GOT3 (cell line): ENCODE measurements at places on chromosomes 2 and 18.

- no peak for DNase-seq
Measured at GRCh38 chr18:65287652-65288051, 463.2 kb upstream of the CDH7 start.

DNA sequence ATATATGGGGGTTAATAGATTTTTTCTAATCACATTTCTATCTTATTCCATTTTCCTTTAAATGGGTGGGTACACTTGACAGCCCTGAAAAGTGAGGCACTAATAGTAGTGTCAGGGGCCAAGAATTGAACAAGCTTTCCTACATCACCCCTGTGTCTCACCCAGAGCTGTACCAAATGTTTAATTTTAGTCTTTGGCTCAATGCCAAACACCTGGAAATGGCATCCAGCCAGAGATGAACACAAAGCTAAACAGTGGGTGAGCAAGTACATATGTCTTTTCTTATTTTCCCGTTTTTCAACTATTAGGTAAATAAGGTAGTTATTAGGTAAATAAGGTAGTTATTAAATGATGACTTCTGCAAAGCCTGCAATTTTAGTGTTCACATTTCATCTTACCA, 276.3 kb upstream of the ERBB4 start:
- DNase-seq, result no peak

DNA sequence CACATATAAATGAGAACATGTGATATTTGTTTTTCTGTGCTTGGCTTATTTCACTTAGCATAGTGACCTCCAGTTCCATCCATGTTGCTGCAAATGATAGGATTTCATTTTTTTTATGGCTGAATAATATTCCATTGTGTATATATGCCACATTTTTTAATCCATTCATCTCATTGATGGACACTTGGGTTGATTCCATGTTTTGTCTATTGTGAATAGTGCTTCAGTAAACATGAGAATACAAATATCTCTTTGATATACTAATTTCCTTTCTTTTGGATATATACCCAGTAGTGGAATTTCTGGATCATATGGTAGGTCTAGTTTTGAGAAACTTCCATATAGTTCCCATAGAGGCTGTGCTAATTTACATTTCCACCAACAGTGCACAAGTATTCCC, 3.7 kb upstream of the NEMP2 start:
- no peak for DNase-seq

GRCh38 chr18:26812462-26812861, 53.0 kb downstream of the AQP4 start:
- DNase-seq, result no peak

DNA sequence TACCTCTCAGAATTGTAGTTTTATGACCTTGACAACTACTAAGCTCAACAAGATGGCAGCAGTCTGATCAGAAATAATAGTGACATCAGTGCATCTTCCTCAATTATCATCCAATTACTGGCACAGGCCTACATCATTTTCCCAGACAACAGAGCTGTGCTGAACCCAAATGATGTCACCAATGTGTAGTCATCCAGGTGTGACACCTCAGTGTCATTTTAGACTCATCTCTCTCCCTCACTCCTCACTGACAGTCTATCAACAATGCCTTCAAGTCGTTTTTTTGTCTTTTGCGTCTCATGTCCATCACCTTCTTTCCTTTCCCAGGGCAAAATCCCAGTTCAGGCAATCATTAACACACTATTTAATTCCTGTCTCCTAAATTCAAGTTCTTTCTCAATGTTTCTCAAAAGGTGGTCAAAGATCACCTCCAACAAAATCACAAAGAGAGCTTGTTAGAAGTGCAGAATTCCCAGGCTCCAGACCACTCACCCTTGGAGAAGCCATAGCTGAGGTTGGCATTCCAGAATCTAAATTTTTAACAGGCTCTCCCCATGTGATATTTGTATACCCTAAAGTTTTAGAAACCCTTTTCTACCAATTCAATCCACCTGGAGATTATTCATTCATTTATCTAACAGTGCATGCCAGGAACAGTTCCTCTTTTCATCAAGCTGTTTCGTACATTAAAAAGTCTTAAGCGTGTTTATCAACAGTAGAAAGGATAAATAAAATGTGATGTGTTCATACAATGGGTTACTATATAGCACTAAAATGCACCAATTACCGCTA, 125.3 kb upstream of the KLF7 start:
- DNase-seq, result no peak

GRCh38 chr2:226600802-226601201, 198.8 kb downstream of the IRS1 start:
- no peak for DNase-seq
